Stimulated activated CD8-positive, alpha-beta memory T cell treated with anti-CD3 and anti-CD28 coated beads, Interleukin-15, amount 100 ng/mL, for 24 hours (primary cell): ENCODE measurements at places on chromosomes 7 and 10.
A peak's percentile ranks its signal among the peaks of the same experiment; 100 is the strongest.

GRCh38 chr7:78260826-78261225 is 462.3 kb downstream of the PHTF2 start:
- DNase-seq: no peak

- DNase-seq: no peak
These were observed 107.4 kb downstream of the CDH23 start for GRCh38 chr10:71504168-71504567.

GRCh38 chr7:155793720-155794119 is 18.5 kb downstream of the SHH start:
- no peak for DNase-seq

- DNase-seq: no peak
These were observed 26.6 kb downstream of the RPP38 start for GRCh38 chr10:15123749-15124184.

GRCh38 chr10:112210666-112211065 is 27.1 kb upstream of the GPAM start:
- DNase-seq: no peak

GRCh38 chr10:43905512-43906236 is 257.0 kb upstream of the ZNF32 start:
- DNase-seq: no peak

DNA sequence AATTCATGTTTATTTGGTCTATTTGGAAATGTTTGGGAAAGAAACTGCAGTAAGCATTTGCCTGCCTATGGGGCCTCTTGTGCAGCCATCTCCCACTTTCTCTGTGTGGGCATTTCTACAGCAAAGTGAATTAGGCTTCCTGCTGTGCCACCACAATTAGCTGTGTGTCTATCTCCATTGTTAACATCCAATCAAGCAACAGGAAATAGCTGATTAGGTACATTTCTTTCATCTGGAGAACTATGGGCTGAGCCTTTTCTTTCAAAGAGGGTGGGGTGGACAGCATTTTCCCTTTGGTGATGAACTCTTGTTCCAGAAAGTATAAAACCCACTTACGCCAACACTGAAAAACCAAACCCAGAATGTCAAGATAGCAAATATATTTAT is 640.0 kb downstream of the ACTR3B start:
- no peak for DNase-seq

- DNase-seq: peak; percentile 52
These were observed 20.3 kb upstream of the SFRP5 start for GRCh38 chr10:97791824-97792721.

DNA sequence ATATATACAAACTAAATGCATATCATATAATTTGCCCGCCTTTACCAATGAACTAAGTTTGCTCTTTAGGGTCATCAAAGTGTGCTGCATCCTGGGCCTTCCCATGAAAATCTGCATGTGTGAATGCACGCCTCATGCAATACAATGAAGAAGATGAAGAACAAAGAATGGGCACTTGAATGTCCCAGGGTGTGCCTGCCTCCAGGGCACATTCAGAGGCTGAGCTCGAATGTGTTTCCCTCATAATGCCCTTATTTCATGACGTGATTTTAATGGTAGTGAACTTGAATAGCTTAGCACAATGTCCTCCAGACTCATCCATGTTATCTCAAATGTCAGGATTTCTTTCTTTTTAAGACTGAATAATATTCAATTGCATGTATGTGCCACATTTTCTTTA is 824.9 kb downstream of the TNS3 start:
- no peak for DNase-seq

GRCh38 chr10:27759483-27760272 is 14.1 kb upstream of the MKX start:
- no peak for DNase-seq

DNA sequence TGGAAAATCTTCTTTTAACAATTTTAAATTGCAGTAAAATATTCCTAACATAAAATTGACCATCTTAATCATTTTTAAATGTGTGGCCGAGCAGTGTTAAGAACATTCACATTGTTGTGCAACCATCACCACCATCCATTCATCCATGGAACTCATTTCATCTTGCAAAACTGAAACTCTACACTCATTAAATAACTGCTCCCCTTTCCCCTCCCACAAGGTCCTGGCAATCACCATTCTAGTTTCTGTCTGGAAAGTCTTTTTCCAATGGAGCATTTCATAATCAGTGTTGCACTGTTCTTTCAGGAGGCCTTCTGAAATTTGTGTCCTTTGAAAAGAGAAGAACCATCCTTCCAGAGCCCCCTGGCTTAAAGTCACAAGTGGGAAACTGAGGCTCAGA is 233.1 kb downstream of the PLXNA4 start:
- no peak for DNase-seq

DNA sequence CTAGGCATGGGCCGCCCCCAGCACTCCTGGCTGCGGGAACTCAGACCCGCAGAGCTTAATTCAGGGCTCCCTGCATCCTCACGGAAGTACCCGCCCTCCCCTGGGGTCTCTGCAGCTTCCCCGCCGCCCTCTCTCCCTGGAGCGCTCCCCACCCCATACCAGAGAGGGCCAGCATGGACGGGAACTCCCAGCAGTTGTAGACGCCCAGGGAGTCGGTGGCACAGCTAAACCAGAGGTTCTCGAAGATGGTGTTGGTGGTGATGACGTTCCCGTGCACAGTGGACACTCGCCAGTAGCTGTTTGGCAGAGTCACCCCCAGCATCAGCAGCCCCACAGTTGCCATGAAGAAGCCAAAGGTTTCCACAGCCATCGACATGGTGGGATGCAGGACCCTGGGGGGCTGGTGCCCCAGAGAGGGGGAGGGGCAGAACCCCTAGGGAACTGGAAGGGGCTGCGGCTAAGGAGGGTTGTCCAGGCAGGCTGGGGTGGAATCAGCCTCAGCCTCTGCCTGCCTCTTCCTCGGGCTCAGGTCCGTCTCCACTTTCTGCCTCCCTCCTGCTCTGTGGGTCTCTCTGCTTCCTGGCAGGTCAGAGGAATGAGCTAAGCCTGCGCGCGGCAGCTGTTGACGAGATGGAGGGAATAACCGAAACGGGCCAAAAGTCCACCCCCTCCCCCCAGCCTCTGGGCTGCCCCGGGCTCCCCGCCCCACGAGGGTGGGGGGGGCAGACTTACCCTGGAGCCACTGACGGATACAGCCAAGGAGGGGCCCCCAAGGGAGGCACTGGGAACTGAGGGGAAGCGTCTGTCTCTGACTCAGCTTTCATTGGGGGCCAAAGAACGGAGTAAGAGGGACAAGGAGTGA is at the start of gene CLDN15:
Gene CLDN15 (minus strand): TSS at position 597 of the 862 bp plus-strand sequence. CDS start 221 bp downstream, at position 376.
- no peak for DNase-seq

GRCh38 chr10:30431435-30431911 is 2.5 kb upstream of the MAP3K8 start:
- DNase-seq: no peak

- DNase-seq: no peak
These were observed 2.5 kb upstream of the KEL start for GRCh38 chr7:142964502-142965246.

DNA sequence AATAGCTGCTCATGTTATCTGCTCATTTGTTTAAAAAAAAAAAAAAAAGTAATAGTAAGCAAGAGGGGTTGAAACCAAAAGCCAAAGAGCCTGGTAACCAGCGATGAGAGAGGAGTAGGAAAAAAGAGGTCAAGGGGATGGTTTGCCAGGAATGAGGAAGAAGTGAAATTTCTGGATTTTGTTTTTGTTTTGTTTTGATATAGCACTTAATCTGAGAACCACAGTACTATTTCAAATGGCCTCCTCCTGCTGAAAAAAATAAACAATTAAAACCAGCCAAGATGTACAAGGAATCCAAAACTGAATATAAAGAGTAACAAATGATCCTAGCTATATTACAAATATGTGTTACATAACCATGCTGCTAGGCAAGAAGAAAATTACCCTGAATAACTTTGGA is 213.1 kb downstream of the FGFR2 start:
- no peak for DNase-seq

DNA sequence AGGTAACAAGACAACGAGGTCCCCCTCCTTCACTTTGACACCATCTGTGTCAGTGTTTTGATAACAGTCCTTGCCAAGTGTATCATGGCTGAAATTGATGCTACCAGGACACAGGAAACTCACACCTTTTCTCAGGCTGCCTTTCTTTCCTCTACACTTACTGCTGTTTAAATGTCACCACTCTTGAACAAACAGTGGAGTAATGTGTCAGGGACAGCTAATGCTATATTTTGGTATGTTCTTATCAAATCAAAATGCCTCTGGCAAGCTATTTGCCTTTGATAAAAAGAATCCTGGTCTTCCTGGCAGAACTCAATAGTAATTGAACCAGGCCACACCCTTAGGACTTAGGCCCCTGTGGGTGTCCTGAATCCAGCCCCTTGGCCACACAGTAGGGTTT is 692.9 kb downstream of the LRMDA start:
- no peak for DNase-seq

- no peak for DNase-seq
These were observed 88.0 kb downstream of the CPED1 start for GRCh38 chr7:121076350-121077164.

DNA sequence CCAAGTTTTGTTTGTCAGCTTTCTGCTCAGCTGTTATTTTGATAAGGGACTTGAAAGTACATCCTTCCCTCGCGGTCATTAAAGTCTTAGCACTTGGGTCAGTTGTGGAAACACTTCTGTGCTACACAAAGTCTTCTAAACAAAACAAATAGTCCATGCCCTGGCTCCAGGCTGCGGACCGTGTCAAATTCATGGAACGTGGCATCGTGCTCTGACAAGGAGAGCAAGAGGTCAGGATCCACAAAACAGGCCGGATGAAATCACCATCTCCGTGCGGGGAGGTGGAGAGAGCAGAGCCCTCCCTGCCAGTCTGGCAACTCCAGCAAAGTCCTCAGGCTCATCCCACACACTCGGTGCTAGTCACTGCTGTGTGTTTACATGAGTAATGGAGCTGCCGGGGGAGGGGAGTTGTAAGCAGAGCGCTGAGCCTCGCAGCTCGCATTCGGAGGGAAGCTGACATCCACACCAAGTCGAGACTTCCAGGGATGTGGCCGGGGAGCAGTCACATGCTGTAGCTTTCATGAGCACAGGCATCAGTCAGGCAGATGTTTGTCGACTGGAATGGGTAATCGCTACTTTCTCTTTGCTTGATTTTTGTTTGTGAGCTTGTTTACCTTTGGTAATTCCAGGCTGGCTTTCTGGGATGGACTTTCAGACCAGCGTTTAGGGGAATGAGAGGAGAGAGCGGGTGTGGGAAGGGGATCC is 147.6 kb downstream of the ARID5B start:
- DNase-seq: peak; percentile 39

- DNase-seq: no peak
These were observed 203.9 kb downstream of the NXPH1 start for GRCh38 chr7:8637322-8637721.

DNA sequence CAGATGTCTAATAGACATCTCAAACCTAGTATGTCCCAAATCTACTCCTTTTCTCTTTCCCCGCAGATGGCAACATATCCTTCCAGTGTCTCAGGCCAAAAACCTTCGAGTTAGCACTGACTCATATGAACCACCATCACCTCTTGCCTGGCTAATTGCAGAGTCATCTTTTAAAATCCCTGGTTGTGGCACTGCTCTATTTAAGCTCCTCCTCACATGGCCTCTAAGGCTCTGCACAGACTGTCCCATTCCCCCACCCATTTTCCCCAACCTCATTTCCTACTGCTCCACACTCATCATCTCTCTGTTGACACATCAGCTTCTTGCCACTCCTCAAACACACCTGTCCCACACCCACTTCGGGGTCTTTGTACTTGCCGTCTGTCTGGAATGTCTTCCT is 16.8 kb upstream of the HBP1 start:
- DNase-seq: no peak

- no peak for DNase-seq
These were observed 213.6 kb upstream of the DPP6 start for GRCh38 chr7:153838591-153838990.

- no peak for DNase-seq
These were observed 8.6 kb downstream of the CPA4 start for GRCh38 chr7:130301501-130302020.

- DNase-seq: no peak
These were observed 398.4 kb downstream of the DGKB start for GRCh38 chr7:14504134-14504533.

DNA sequence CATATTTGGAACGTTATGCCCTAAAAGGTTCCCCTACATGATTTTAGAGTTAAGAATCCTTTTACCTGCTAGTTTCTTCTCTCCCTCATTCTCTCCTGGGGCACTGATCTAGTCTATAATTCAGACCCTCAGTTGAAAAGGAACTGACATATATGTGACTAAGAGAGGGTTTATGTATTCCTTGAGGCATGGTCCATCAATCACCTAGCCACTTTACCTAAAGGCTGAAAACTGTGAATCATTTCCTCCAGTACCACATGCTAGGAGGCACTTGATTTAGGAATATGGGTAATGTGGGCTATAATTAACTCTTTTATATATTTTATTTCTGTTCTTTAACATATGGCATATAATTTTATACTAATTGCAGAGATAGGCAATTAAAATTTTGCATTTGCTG is 303.5 kb downstream of the BBS9 start:
- DNase-seq: no peak

- no peak for DNase-seq
These were observed 459 bp downstream of the CYCS start for GRCh38 chr7:25124465-25125136.

DNA sequence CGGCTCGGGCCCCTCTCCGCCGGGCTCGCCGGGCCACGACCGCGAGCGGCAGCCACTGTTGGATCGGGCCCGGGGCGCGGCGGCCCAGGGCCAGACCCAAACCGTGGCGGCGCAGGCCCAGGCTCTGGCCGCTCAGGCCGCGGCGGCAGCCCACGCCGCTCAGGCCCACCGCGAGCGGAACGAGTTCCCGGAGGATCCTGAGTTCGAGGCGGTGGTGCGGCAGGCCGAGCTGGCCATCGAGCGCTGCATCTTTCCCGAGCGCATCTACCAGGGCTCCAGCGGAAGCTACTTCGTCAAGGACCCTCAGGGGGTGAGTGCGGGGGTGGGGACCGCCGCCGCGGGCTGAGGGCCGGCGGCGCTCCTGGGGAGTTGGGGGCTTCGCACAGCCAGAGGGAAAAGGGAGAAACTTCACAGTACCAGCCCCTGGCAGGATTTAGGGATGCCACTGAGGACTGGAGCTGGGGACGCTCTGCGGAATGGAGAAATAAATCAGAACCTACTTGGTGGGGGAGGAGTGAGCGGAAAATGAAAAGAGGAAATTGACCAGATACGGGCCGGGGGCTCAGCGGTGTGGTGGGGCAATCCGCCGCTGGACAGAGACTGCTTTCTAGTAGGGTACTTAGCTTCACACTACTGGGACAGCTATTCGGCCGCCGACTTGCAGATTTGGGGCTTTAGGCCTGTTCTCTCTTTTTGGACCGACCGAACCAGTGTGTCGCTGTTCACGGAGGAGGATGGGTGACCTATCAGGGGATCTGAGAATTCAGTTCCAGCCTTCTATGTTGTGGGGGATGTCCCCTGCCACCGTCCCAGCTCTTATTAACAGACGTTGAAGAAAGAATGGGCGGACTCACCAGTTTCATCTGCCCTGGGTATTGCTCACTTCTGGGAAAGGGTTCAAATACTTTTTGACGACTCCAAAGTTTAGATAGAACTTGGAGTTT is 669 bp downstream of the PI4K2A start:
- DNase-seq: peak; percentile 16

GRCh38 chr7:28656529-28656928 is 244.2 kb downstream of the CREB5 start:
- DNase-seq: no peak
